AML-193 (cell line): ENCODE measurements at places on chromosomes 5 and 9.

- DNase-seq = no peak
These were observed 52.7 kb upstream of the ERCC6L2 start for GRCh38 chr9:95822583-95823431.

DNA sequence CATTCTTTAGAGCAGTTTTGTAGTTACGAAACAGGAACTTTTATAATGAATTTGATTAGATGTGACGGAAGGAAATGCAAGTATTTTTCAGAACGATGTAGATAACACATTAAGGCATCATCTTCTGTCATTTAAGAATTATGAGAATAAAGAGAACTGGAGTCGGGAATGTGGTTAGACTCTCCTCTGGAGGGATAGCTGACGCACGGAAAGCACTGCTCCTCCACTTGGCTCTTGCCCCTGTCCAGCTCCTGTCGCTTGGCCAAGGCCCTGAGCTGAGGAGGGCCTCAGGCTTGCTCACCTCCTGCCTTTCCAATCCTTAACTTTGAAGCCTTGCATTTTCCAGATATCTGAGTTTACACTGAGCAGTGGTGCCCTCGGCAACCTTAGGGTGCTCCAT is 60.5 kb downstream of the MAP1B start:
- DNase-seq = no peak

DNA sequence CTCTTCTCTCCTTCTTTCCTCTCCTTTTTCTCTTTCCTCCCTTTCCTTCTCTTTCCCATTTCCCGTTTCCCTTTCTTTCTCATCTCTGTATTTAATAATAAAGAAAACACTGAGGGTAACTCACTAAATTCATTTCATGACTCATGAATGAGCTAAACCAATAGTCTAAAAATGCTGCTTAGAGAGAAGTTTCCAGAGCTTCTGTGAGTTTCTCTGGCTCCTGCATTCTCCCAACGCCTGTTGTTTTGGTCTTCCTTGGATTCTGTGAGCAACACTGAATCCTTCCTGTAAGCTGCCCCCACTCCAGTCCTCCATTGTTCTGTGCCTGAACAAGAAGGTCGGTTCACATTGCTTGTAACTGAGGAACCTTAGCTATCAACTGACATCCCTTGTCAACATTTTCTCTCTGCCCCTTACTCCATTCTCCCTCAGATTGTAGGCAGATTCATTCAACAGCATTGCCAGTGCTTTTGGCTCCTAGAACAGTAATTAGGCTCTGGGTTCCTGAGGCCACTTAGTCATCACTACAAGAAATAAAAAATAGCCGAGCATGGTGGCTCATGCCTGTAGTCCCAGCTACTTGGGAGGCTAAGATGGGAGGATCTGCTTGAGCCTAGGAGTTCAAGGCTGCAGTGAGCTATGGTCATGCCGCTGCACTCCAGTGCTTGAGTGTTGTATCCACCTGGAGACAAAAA is 237.7 kb upstream of the KLF4 start:
- DNase-seq = no peak

DNA sequence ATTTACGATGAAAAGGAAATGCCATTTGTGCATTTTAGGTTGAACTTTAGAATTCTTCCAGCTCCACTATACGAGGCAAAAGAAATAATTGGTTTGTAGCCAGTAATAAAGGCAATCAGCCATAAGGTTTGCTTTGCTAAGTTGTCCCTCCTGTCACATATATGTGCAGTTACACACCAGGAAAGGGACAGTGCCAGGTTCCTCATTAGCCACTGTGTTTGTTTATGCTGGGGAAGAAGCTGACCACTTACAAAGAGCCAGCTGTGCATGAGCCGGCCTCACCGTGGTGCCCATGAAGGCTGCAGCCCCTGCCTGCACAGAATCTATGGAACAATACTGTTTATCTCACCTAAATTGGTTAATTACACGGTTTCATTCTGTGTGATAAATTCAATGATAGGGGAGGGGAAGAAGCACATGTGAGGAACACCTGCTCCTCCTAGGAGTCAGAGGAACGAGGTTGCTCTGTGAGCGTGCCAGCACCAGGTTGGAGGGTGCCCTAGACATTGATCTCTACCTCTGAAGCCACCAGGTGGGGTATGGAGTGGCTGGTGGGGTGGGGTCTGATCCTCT is 173.8 kb upstream of the DAP start:
- DNase-seq = no peak

DNA sequence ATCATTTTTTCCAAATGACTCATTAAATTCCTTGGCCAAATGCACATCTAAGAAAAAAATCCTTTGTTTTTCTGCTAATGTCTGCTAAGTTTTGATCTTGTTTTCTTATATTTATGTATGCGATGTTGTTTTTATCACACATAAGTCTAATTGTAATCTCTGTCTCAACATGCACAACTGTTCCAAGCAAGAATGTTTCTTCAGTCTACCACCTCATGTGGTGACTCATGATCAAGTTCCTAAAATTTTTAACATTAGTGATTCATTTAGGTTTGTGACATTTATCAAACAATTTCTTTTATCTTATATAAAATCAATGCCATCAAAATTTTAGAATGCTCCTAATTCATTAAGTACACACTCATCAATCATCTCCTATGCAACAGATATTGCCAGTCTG is 763.9 kb upstream of the FAM174A start:
- no peak for DNase-seq

DNA sequence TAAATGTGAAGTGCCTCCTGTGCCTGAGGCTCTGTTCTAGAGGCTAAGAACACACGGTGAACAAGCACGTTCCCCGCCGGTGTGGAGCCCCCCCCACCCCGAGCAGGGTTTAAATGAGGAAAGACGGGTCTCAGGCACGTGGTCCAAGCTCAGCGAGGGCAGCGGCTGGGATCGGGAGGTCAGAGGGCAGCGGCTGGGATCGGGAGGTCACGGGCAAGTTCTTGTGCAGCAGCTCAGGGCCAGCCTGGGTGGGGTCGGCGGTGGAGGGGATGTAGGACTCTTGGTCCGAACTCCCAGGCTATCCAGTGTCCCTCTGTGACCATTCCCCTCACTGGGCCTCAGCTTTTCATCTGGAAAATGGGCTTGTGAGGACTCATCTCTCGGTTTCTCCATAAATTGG is 2.7 kb upstream of the GBGT1 start:
- DNase-seq = no peak

DNA sequence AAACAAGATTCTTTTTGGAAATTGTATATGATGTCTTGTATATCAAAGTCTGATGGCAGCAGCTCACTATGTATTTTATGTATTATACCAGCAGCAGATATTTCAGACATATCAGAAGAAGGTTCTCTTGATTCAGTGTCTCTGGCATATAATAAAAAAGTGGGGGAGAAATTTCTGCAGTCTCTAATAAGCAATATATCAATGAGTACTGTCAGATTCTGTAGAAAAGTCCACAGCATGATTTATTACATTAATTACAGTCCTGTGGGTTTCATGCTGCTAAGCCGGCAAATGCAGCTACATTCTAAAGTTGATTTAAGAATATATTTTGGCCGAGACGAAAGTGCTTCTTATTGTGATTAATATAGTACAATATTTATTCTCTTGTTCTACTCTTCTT is 113.1 kb downstream of the KIAA1958 start:
- DNase-seq = no peak

- no peak for DNase-seq
These were observed 226.5 kb downstream of the FANCC start for GRCh38 chr9:95090871-95091577.

- no peak for DNase-seq
These were observed 173.8 kb downstream of the COL23A1 start for GRCh38 chr5:178416206-178416882.

DNA sequence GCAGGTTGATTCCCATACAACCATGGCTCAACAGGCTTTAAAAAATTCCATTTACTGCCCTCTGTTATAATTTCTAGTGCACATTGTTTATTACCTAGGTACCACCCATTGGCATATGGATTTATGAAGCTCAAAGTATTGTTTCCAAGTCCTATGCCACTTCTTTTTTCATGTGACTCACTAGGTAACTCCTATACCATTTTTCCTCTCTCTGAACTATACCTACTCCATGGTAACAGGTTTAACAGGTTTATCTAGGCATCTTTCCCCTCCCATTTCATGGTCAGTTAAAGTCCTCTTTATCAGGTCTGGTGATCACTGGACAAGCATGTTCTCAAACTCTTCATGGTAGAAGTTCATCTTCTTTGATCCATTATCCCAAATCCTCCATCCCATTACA is 49.6 kb upstream of the ABCA1 start:
- no peak for DNase-seq

DNA sequence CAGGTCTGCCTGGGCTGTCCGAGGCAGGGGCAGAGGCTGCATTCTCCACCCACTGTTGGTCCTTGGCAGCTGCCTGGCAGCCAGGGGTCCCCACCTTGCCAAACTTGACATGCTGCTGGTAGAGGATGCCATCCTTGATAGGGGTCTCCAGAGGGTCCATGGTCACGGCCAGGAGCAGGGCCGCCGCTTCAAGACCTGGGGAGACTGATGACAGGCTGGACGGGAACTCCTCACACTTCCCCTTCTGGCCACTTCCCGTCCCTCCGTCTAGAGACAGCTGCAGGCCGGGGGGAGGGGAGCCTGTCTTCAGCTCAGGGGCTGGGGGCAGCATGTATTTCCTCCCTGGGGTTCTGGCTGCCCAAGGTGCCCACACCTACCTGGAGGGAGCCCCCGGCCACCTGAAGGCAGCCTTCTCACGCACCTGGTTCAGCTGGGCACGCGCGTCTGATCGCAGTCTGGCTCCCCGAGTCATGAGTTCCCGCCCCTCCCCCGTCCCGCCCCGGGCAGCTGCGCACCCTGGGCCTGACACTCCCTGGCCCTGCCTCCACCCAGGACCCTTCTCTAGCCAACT is at the start of gene DOK3:
TSS of gene DOK3 (minus strand) at position 446 of the 571 bp plus-strand sequence. CDS start at position 160, 286 bp downstream.
- peak; percentile 64 for DNase-seq

DNA sequence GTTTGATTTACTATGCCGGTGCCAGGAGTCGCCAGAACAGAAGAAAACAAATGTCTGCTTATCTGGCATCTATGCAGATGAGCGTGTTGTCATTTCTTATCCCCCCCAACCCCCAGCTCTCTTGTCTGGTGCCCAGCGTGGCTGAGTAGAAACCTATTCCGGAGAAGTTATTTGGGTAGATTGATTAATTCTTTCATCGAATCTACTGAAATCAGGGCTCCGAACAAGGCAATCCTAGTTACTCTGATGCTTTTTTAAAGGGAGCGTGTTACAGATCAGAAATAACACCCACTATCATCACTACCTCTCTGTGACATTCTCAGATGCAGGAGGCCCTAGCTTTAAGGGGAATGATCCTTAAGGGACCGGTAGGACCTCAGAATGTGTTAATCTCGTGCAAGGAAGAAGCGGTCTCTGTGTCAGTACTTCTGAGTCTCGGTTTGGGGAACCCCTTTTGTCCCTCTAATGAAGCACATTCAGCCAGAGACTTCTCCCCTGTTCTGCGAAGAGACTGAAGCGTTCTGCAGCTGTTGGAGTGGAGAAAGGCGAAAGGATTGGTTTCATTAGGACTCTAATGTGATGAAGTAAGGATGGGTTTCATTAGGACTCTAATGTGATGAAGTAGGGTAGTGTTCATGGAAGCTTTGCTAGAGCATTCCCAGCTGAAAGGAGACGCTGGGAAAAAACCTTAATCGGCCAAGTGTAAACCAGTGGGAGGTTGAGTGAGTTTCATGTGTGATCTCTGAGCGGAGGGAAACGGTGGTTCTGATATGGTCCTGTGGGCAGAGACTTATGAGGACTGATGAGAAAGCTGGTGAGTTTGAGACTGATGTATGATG is 1.5 kb downstream of the PIP5K1B start:
- peak; percentile 45 for DNase-seq

DNA sequence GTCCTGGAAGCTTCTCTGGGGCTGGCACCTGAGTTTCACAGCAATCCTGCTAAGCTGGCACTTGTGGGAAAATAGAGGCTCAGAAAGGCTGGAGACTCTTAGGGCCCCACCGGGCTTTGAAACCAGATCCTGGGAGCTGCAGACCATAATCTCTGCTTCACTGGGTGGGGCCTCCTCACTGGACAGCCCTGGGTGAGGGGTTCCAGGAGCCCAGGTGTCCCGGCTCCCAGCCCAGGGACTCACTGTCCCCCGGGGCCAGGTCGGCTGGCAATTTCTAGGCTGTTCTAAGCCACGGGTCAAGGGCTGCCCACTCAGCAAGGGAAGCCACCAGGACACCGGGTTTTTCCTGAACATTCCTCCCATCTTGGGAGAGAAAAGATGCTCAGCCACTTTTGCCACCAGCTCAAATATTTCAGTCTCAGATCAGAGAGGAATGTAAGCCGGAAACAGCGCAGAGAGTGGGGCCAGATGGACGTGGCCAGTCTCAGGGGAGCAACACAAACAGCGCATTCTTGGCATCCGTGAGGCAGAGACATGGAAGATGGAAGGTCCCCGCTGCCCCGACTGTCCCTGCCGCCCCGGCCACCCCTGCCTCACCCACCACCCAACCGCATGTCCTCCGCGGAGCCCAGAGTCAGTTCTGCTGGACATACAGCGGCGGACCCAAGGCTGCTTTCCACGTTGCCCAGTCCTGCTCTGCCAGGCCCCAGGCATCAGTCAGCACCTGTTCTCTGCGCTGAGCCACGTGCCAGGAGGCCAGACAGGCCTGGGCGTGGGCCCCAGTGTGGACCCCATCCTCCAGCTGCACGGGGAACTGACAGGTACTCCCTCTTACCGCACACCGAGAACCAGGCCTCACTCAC is 72.6 kb downstream of the VAV2 start:
- DNase-seq = no peak

DNA sequence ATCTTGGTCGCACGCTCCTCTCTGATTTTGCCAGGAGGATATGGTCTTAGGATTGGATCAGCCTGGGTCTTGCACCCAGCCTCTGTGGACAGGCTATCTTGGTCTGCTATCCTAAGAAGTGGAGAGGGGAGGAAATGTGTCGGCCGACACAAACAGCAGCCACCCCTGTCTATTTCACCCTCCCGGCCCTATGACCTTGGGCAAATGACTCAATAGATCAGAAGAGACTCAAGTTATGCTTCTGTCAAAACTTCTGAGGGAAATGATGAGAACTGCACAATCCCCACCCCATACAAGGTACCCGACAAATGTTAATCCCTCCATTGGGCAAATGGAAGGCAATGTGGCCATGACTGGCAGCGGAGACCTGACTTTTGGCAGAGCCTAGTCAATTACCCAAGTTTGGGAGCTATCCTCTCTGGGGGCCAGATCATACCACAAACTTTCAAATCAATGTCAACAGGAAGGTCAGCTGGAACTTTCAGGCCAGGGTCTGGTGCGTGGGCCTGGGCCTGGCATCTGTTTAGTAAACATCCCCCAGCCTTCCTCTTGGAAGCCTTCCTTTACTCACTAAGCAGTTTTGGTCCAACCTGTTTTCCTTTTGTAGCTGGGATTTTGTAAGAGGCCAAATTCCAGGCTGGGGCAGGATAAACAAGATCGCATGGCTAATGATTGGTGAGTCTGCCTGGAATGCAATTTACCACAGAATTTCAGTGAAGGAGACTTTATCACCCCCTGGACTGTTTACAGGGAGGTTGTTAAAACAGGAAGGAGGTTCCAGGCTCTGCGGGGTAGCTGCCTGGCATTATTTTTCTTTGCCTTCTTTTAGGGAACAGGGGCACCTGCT is 64.2 kb upstream of the CPEB4 start:
- no peak for DNase-seq

DNA sequence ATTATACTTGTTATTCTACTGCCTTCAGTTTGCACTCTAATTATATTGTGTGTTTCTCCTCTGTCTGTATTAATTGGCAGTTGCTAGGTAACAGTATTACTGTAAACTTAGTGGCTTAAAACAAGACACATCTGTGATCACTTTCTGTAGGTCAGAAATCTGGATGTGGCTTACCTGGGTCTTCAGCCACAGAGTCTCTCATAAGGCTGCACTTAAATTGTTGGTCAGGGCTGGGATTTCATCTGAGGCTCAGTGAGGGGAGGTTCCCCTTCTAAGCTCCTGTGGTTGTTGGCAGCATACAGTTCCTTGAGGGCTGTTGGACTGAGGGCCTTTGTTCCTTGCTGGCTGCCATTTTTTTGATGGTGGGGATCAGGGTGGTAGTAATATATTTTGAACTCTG is 68.8 kb downstream of the SLC44A1 start:
- DNase-seq = no peak
